CD8-positive, alpha-beta memory T cell (primary cell): ENCODE measurements at places on chromosomes 1 and 21. TPM values are rescaled to one million over a fixed set of nuclear protein-coding genes. Genes with fewer than 3 reads are reported as not detected.

DNA sequence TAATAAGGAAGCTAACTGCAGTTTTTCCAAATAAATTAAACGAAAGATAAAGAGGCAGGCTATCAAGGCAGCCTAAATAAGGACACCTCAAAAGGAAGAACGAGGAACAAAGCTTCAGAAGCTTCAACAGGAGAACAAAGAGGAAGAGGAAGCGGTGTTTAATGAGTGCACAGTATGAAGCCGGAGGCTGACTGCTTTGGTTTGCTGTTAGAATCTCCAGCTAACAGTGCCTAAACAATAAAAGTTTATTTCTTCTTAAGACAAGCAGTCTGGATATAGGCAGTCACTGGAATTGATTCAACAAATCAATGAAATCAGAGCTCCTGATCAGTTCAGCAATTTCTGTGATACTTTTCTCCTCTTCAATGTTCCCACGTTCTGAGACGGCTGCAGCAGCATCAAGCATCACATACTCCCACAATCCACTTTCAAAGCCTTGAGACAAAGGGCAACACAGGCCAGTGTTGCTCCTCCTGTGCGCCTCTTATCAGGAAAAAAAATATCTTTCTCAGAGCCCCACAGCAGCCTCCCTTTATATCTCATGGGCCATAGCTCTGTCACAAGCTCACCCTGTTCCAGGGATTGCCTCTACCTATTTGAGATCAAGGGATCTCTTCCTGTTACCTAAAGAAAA is 365.6 kb upstream of the ST6GALNAC5 start:
- no peaks in the 10 kb centered on the region for H3K27me3 ChIP-seq
- H3K4me3 ChIP-seq, result no peak overlapping the region
- H3K4me1 ChIP-seq, result peaks cover 10% of the 10 kb centered on the region
- no peak overlapping the region for H3K27ac ChIP-seq
- DNase-seq, result no peak

DNA sequence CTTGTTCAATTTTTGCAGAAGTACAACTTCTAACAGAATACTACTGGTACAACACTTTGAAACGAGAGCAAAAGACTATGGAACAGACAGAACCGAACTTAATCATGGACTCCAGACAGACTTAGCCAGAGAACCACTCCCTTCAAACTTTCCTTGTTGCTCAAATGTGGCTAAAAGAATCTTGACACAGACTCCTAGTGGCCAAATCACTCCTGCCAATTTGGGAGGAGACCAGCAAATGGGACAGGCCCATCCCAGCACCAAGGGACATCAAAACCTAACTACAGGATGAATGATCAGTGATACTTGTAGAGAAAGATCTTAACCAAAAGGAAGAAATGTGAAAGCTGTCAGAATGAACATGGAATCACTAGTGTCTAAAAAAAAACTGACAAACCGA is 154.0 kb downstream of the MATN1 start:
- no peak for DNase-seq
- no peak overlapping the region for H3K4me3 ChIP-seq
- no peak overlapping the region for H3K27ac ChIP-seq

- no peaks in the 10 kb centered on the region for H3K36me3 ChIP-seq
- H3K4me1 ChIP-seq, result no peaks in the 10 kb centered on the region
- no peak overlapping the region for H3K4me3 ChIP-seq
- no peak overlapping the region for H3K27ac ChIP-seq
- DNase-seq, result no peak
- H3K27me3 ChIP-seq, result no peaks in the 10 kb centered on the region
These were observed 116.6 kb upstream of the SYT6 start for GRCh38 chr1:114270282-114270681.

- no peaks in the 10 kb centered on the region for H3K4me1 ChIP-seq
- no peak overlapping the region for H3K4me3 ChIP-seq
- H3K27ac ChIP-seq, result no peak overlapping the region
- no peak for DNase-seq
These were observed 670.0 kb downstream of the NCAM2 start for GRCh38 chr21:21668198-21668597.

- H3K36me3 ChIP-seq, result no peaks in the 10 kb centered on the region
- DNase-seq, result no peak
- no peaks in the 10 kb centered on the region for H3K27me3 ChIP-seq
- H3K27ac ChIP-seq, result peak overlapping the region; percentile 82
- H3K4me1 ChIP-seq, result peaks cover 70% of the 10 kb centered on the region
These were observed 3.1 kb downstream of the TRAF5 start for GRCh38 chr1:211329764-211330201.

GRCh38 chr1:209580577-209580976 is 2.9 kb upstream of the CAMK1G start:
- no peaks in the 10 kb centered on the region for H3K4me1 ChIP-seq
- no peaks in the 10 kb centered on the region for H3K36me3 ChIP-seq
- no peak for DNase-seq
- H3K27ac ChIP-seq, result no peak overlapping the region

DNA sequence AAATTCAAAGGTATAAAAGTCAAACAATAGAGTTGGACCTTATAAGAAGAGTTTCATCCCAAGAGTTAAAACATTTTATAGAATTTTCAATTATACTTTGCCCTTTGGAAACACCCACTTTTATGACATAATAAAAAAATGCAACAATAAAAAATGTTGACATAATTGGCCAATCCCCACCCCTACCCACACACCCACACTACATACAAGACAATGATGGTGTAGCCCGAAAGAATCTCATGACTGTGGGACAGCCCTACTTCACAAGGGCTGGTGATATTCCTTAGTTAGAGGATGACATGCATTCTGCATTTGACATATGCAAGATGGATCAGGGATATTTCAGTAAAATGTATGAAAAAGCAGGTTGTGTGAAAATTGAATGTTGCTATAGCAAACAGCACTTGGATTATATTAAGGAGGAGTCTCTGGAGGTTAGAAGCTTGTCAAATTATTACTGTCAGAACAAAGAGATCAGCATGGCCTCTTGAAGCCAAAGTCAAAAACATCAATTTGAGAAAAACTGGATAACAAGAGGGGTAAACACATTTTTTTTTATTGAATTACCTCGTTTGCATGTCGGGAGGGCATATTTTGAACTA is 133.0 kb upstream of the SAMSN1 start:
- no peak overlapping the region for H3K4me3 ChIP-seq
- H3K27ac ChIP-seq, result no peak overlapping the region
- H3K36me3 ChIP-seq, result no peaks in the 10 kb centered on the region

Gene USH2A
- not detected for total RNA-seq

Gene NFIA
- 7.0 TPM for total RNA-seq

Gene RNU1-2
- 1,300 TPM for total RNA-seq

Gene GPR37L1
- not detected for total RNA-seq

Gene TCHH
- 0.11 TPM for total RNA-seq

Gene RHD
- total RNA-seq, result not detected
